ENCODE measurements at places on chromosomes 2 and 18.

- DNase-seq = no peak
Measured at GRCh38 chr2:10452312-10452711, 4.2 kb upstream of the ODC1 start.

GRCh38 chr2:157324331-157324843 lies 1.2 kb downstream of the ERMN start:
- DNase-seq = no peak

GRCh38 chr2:222049946-222050345 lies 248.9 kb downstream of the PAX3 start:
- no peak for DNase-seq

DNA sequence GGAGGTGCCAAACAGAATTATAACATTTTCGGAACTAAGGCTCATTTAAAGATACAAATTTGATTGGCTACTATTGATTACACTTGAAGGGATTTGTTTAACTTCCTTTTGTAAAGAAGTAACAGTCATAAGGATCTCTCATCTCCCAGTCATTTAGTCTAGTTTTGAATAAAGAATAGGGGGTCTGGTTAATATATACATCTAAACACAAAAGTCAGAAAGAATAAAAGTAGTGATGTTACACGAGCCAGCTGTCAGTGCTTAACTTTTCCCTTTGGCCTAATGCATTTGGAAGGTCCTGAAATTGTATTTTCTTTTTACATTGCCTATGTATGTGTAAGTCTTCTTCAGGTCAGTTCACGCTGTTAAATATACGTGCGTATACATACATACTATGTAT lies 8.1 kb downstream of the SEPTIN2 start:
- no peak for DNase-seq

DNA sequence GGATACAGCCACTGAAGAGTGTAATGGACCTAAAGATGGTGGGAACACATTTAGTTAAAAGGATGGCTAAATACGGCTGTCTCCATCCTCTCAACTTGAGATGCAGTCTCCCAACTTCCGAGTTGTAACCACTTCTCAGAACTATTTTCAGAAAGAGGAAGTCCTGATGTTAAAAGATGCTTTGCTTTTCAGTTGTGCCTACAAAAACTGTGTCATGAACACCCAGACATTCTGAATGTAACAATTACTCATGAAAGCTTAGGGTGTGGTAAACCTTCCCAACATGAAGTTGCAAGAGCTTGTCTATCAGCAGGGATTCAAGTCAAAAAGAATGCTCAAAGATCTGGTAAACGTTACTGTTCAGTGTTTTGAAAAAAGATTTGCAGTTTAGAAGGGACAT lies 147.9 kb downstream of the DOCK10 start:
- DNase-seq = no peak

DNA sequence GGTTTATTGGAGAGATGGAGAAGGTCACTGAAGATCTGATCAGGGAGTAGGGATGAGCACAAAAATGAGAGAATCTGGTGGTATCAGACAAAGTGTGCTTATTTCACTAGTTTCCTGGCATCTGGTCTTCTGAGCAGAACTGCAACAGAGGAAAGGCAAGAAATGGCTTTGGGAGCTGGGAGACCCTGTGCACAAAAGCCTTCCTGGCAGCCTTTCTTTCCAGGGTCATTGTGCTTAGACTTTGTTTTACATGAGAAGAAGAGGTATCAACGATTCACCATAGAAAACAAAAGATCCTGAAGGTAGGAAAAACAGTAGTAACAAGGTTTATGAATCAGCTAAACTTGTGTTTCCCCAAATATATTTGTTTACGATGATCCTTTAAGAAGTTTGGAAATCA lies 162.9 kb downstream of the CNTNAP5 start:
- DNase-seq = no peak

DNA sequence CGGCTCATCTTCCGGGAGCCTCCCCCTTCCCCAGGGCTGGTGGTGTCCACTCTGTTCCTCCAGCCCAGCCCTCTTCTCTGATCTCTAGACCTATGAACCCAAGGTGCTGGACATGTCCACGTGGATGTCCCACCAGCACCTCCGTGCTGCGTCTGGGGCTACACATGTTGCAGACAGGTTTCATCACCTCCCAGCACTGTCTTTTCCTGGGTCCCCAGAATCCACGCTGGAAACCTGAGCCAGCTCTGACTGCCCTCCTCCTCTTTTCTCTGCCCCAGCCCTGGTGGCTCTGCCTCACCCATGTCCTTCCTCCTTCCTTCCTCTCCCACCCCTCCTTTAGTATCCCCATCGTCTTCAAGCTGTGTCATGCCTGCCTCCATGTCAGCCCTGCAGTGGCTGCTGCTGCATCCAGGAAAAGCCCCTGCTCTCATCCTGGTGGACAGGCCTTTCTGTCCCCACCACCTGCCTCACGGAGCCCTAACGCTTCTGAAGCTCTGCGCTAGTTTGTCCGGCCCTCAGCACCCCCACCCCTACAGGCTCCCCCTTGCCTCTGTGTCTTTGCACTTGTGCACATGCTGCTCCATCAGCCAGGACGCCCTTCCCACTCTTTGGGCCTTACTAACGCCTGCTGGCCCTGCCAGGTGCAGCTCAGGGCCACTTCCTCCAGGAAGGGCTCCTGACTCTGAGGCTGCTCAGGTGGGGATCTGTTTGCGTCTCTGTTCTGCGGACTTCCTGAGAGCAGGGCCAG lies 105.9 kb downstream of the DYSF start:
- no peak for DNase-seq

- no peak for DNase-seq
Measured at GRCh38 chr18:35096677-35097011, 55.4 kb downstream of the MAPRE2 start.

- peak; percentile 39 for DNase-seq
Measured at GRCh38 chr2:19754907-19755306, 146.9 kb downstream of the TTC32 start.

DNA sequence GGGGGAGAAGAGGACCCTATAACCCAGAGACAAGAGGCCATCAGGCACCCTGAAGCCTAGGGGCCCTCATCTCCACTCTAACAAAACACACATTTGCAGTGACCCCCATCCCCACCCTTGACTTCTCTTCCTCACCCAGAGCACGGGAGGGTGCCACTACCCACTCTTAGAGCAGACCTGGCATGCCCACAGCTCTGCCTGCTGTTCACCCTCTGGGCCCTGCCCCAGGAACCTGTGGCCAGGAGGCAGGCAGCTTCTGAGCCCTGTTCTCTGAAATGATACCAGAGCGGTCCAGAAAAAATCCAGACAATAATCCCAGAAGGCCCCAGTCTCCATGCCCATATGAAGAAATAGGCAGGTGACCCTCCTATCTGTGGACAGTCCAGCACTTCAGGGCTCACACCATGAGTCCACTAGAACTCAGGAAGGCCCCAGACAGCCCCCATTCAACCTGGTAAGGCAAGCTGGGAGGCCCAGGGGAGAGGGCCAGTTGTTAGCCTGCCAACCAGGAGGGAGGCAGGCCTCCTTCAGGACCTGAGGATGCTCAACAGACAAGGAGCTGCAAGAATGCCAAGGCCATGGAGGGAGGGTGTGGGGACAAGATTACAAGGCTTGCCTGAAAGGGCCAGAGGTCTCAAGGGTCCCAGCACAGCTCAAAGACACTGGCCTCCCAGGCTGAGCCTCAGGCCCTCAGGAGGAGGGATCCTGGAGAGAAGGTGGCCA lies 75.0 kb downstream of the TNS1 start:
- no peak for DNase-seq

DNA sequence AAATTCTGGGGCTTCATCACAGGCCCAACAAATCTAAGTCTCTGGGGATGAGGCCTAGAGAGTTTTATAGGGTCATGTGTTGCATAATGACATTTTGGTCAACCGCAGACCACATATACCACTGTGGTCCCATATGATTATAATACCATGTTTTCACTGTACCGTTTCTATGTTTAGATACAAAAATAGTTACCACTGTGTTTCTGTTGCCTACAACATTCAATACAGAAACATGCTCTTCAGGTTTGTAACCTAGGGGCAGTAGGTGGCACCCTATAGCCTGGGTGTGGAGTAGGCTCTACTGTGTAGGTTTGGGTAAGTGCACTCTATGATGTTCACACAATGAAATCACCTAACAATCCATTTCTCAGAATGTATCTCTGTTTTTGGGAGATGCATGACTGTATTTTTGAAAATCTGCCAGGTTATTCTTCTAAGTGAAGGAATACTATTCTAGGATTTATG lies 485.2 kb downstream of the PTPRM start:
- DNase-seq = no peak

- no peak for DNase-seq
Measured at GRCh38 chr2:159904959-159905305, 106.9 kb upstream of the CD302 start.

DNA sequence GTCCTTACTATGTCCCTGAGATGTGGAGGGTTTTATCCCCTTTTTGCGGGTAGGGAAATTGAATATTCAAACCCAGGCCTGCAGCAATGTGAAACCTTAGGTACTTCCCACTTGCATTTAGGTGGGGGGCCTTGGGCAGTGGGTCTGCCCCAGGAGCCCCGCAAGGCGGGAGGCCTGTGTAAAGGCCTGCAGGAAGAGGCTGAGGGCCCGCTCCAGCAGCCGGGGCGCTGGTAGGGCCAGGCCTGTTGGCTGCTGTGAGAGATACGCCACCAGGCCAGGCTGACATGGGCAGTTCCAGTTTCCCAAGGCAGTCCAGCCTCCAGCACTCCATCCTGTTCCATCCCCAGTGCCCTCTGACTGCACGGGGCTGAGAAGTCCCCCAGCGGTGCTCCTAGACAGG lies 64.2 kb downstream of the GBX2 start:
- no peak for DNase-seq

DNA sequence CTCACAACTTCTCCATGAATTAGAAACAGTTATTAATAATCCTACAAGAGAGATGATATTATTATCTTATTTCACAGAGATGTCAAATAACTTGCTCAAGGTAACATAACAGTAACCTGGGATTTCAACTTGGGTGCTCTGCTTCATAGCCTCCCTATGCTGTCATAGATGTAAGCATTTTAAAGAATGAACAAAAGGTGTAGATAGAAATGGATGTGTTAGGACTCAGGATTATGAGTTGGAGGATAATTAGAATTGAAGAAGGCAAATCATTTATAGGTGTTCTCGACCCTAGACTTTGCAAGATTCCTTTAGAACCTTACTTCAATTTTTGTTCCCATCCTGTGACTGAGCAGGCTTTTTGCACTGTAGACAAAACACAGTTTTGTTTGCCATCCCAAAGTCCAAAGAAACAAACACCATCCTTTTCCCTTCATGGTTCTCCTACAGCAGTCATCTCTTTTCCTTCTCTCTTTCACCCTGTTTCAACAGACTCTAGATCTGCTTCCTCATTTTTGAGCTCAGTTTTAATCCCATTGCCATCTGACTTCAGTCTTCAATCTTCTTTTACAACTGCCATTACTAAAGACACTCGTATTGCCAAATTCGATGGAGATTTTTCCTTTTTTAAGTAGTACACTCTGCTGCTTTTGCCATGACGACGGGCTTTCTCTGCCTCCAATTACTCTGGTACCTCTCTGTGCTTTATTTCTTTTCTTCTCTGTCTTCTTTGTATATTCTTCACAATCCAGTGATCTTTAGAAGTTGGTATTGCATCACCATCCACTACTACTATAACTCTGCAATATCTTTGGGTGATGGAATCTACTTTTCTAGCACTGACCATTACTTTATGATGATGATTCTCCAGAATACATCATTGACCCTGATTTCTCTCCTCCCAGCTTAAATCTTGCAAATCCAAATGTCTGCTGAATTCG lies 4.5 kb downstream of the HNMT start:
- no peak for DNase-seq

DNA sequence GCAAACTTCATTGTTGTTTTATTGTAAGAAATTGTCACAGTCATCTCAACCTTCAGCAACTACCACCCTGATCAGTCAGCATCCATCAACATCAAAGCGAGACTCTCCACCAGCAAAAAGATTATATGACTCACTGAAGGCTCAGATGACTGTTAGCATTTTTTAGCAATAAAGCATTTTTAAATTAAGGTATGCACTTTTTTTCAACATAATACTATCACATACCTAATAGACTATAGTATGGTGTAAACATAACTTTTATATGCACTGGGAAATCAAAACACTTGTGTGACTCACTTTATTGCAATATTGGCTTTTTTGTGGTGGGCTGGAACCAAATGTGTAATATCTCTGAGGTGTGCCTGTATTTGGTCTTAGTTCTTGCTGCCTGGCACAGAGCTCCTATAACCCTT lies 15.6 kb downstream of the SCN1A start:
- DNase-seq = no peak

DNA sequence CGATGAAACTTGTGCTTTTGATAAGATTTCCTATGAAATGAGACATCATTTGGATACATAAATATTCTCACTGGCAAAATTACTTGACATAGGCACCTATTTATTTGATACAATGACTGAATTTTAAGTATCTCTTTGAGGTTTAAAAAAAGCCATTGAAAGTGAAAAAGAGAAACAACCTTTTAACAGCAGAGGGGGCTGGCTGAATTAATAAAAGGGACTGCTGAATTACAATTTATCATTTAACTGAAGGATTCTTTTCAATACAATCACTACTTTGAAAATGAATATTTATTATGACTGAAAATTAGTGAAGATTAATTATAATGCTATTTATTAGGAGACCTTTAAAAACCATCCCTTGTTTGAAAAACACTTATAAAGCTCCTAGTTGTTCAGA lies 335.3 kb downstream of the DLGAP1 start:
- no peak for DNase-seq

GRCh38 chr2:60553495-60554073 lies at the start of gene BCL11A:
Gene BCL11A (minus strand): TSS chr2:60553654. CDS start chr2:60553270, 384 bp downstream.
- DNase-seq = peak; percentile 93

GRCh38 chr2:164922134-164922533 lies 33.2 kb downstream of the SLC38A11 start:
- no peak for DNase-seq

DNA sequence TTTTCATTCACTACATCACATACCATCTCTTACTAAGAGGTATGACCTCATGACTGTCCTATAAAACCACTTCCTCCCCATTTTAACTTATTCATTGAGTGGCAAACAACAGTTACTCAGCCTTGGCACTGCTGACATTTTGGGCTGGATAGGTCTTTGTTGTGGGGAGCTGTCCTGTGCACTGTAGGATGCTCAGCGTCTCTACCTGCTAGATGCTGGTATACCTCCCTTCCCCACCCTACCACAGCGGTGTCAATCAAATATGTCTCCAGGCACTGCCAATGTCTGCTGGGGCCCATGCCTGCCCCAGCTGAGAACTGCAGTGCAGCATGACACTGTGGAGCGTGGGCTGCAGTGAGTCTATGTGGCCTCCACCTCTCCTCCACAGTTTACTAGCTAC lies 76.3 kb upstream of the MGAT4A start:
- no peak for DNase-seq

GRCh38 chr2:203763938-203764664 lies 57.7 kb downstream of the CD28 start:
- DNase-seq = no peak

GRCh38 chr2:204109681-204110080 lies 173.1 kb downstream of the ICOS start:
- DNase-seq = no peak

- DNase-seq = no peak
Measured at GRCh38 chr2:64296695-64297346, 152.6 kb upstream of the PELI1 start.

- no peak for DNase-seq
Measured at GRCh38 chr2:173216051-173216450, 138.6 kb upstream of the CDCA7 start.
